ENCODE measurements at places on chromosomes 1 and 21. TPM values are rescaled to one million over a fixed set of nuclear protein-coding genes. Genes with fewer than 3 reads are reported as not detected.

The PIAS3 gene
- total RNA-seq: 19.6 TPM

The SLC44A3 gene
- total RNA-seq: not detected

The DNMT3L gene
- not detected for total RNA-seq

The CHAF1B gene
- 31.9 TPM for total RNA-seq

The VPS13D gene
- total RNA-seq: 20.0 TPM

The TCHH gene
- not detected for total RNA-seq

The LCE1E gene
- not detected for total RNA-seq

DNA sequence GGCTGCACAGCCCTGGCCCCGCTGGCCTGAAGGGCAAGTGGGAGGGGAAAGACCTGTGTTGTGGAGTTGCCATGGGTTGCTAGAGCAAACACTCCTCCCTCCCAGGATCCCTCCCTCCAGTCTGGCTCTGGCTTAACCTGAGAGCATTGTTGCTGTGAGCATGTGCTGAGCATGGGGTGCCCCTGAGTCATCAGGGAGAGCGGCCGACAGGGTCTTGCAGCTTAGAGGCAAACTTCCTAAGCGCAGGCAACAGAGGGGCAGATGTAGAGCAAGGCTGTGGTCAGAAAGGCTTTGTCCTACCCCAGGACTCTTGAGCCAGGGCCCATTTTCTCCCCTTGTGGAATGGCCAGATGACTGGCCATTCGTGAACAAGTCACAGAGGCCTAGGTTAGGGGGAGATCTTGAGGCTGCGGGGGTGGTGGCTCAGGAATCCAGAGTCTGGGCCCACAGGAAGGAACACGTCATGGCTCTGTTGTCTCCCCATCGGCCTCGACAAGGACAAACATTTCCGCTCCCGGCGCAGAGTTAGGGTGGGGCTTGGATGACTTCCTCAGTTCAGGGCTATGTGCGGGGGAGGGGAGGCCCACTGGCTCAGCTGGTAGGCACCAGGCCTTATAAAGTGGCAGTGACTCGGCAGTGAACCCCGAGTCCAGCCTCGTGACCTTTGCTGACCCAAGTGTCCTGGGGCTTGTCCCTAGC, 362 bp upstream of the DYNLT4 start:
- peak; percentile 97 for DNase-seq

GRCh38 chr1:83791821-83792437, 207.0 kb downstream of the TTLL7 start:
- no peak for DNase-seq

DNA sequence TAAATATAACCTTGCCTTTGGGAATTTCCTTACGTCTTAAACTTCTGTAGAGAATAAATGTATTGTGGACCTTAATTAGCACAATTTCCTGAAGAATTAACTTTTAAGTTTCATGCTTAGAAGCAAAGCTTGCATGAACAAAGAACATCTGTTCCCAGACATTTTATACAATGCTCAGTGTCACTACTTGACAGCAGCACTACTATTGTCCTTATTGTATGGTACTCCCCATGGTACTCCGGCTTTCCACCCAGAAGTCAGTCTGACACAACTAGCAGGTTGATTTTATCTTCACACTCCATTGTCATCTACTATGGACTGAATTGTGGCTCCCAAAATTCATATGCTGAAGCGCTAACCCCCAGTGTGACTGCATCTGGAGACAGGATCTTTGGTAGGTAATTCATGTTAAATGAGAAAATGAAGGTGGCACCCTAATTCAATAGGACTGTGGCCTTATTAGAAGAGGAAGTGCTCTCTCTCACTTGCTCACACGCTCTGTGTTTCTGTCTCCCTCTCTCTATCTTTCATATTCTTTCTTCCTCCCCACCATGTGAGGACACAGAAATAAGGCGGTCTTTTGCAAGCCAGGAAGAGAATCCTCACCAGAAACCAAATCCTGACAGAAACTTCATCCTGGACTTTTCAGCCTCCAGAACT, 10.7 kb upstream of the OR2B11 start:
- DNase-seq: no peak

DNA sequence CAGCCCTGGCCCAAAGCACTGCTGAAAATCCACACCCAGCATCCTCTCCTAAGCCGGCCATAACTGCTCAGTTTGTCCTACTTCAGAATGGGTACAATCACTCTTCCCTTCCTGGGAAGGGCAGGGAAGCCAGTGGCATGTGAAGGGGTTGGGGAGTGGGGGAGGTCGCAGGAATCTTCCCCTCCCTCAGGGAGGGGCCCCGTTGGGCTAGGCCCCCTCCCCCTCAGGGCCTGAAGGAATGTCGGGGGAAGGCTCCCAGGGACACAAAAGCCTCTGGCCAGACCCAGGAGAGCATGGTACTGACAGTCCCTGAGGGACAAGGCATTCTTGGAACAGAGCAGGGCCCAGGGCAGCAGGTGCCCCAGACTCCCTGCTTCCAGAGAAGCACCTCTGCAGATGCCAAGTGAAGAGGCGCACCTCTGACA, 1.2 kb downstream of the ELOVL1 start:
- no peak for DNase-seq

DNA sequence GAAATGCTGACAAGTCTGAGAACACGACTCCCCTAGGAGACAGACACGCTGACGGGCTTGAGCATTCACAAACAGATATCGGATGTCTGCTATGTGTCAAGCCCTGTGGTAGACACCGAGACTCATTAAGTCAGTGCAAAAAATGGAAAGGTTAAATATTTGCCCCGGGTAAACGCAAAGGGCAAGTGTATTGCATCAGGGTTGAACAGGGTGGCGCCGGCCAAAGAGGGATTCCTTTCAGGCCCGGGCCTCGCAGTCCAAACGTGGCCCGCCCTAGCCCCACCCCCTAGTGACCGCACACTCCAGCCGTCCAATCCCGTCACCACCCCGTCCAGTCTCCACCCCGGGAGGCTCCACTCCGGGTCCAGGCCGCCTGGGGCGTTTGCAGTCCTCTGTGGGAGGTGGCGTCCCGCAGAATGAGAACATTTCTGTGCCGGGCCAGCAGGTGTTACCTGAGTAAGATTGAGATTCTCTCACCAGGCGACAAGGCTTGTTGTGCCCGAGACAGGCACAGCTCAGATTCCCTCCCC, 16.3 kb upstream of the TMEM9 start:
- DNase-seq: peak; percentile 93

DNA sequence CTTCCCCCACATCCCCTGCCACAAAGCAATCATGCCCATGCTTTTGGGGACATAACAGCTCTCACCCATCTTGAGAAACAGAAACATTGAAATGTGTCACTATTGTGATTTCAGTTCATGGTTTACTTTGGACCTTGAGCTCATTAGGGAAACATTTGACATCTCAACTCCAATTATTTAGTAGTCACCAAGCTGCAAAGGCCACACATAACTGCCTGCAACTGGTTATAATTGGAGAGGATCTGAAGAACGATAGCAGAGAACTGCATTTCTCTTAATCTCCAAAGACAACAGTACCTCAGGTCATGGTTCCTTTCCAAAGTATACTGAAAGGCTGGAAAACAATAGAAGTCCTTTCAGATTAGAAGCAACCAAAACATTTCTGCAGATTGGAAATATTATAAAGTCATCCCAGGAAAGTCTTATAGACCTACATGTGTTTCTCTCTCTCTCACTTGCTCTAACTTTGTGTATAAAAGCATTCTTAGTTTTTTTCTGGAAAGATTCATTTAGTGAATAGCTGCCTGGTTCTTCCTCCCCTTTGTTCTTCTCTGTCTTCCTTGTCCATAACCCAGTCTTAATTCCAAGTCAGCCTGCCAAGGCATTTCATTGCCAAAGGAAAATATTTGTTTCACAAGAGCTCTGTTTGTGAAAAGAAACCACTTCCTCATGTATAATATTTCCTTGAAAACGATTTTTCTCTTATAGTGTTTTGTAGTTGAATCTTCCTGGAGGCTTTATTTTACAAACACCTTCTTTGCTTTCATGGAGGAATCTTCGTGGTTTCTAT, 426.8 kb downstream of the ADGRL2 start:
- no peak for DNase-seq

GRCh38 chr1:209302779-209303568, 280.5 kb upstream of the CAMK1G start:
- DNase-seq: no peak

DNA sequence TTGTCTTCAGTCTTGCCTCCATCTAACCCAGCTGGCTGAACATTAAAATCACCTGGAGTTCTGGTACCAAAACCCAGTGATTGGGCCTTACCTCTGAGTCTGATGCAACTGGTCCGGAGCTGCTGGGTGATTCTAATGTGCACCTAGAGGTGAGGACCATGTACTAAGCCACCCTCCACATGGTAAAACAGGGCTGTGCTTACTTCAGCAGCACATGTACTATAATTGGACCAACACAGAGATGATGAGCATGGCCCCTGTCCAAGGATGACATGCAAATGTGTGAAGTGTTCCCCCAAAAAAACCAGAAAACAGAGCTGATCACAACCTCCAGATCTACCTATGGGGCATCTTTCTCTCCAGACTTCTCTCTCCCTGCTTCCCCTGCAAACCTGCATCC, 37.0 kb downstream of the ELK4 start:
- no peak for DNase-seq

- no peak for DNase-seq
These were observed 7.7 kb downstream of the ADAMTS1 start for GRCh38 chr21:26837539-26837938.

DNA sequence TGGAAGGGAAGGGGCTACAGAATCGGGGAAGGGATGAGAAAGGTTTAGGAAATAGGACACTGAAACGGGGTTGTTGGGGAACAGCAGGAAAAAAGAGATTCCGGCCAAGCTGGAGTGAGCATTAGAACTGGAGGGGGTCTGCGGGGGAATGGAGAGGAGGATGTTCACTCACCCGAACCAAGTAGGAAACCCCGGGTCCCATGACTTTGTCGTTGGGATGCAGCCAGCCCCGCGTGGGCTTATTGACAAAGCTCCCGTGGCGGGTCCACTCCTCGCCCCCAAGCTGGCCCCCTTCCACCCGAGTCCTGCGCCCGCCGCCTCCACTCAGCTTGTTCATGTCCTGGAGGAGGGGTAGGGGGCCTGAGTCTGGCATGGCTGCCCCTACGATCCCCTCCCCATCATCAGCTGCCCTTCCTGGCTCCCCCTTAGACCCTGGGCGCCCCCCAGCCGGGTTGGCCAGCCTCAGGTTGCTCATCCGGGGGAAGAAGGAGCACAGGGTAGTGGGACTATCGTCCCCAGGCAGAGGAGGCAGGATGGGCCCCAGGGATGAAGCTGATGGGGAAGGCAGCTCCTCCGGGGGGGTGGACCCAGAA, 591 bp downstream of the SHC1 start:
- DNase-seq: no peak

- DNase-seq: no peak
These were observed 121.2 kb downstream of the SLC45A1 start for GRCh38 chr1:8439015-8439702.

DNA sequence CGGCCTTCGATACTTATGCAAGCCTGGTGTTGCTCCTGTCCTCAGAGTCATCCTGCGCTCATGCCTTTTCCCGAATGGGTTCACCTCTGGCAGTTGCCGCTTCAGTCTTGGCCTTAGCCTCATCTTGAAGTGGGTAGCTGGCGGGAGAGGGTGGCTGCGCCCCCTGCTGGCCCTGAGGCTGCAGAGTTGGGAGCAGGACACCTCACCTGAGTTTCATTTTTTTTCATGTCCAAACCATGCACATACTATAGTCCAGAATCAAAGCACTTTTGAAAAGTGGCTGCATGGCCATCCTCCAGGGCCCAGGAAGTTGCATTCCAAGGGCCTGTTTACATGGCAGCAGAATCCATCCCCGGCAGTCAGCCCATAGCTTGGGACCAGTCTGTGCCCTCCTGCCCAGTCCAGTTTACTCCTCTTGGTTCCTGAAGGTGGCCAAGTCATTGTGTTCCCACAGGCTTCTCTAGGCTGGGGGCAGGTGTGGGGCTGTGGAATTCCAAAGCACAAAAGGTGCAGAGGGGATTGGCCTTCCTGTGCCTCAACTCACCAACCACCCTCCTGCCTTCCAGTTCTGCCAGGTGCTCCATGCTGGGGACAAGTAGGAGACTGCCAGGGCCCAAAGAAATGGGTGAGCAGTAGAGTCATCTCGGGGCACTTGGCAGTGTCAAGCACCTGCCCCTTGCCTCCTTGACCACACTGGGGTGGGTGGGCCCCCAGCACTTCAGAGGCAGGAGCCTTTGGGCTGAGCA, 44.0 kb downstream of the YARS1 start:
- DNase-seq: peak; percentile 86

- no peak for DNase-seq
These were observed 20.0 kb downstream of the PTPRF start for GRCh38 chr1:43550598-43551246.

- no peak for DNase-seq
These were observed 506 bp upstream of the SRP9 start for GRCh38 chr1:225777058-225777582.

DNA sequence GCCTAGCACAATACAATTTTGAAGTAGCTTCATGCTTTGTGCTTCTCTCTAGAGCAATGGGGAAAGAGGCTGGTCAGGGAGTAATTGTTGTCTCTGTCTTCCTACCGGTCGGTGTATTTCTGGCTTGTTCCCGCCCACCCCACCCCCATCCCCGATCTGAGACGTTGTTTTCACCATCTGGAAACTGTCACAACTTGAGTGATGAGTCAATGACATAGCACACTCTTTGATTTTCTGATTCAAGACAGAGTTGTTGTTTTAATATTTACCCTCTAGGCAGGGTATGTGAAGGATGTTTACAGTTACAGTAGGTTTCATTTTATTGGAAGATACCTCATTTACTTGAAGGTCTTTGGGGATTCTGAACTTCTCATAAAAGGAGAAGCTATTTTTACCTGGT, 7.0 kb downstream of the IL12RB2 start:
- peak; percentile 56 for DNase-seq
